NCI-H1092 (cell line): ENCODE measurements at places on chromosomes 5 and 9.

GRCh38 chr9:124685217-124685616 lies 85.9 kb downstream of the NR6A1 start:
- no peak for DNase-seq

DNA sequence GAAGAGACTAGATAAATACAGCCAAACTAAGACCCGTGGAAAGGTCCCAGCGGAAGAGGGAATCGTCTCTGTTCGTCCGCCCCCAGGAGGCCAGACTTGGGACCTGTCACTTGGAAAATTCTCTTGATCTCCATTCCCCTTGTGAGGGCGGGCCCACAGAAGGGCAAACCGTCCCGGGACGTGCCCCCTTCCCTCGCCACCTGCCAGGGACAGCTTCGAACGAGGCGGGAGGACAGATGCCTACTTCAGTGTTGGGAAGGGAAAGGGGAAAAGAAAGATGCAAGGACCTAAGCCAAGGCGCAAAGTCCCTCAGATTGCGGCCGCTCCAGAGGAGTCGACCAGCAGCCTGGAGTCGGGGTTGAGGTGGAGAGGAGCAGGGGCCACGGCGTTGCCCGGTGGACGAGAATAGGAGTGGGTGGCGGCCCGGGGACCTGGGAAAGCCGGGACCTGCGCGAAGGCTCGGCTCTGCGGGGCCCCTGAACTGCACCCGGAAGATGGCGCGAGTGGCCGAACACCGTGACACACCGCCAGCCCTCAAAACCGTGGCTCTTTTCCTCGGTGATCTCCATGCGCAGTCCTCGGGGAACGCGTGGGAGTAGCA lies 4.4 kb upstream of the EBF1 start:
- DNase-seq = no peak

GRCh38 chr9:34644766-34645314 lies 1.6 kb upstream of the GALT start:
- DNase-seq = no peak

- DNase-seq = no peak
These were observed 103.5 kb upstream of the PTCH1 start for GRCh38 chr9:95620314-95620713.

DNA sequence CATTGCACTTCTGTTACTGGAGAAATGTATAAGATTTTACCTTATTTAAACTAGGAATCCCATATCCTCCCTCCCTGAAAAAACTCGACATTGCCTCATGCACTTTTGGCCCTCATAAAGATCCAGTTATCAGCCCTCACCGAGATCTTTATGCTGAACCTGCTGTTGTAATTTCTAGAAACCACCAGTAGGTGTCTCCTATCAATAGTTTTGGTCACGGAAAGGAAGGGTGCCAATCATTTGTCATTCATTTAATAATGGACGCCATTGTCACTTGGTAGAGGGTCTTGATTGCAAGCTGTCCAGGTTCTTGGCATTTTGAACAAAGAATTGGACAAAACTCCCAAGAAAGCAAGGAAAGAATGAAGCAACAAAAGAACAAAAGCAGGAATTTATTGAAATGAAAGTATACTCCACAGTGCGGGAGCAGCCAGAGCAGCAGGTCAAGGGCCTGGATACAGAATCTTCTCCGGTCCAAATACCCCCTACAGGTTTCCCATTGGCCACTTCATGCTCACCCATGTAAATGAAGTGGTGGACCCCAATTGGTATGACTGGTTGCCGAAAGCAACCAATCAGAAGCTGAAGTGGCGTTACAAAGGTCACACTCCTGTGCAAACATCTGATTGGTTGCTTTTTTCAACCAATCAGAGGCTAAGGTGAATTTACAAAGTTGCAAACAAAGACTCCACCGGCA lies 524.3 kb downstream of the PSAT1 start:
- DNase-seq = peak; percentile 12

- no peak for DNase-seq
These were observed 107.5 kb downstream of the EBF1 start for GRCh38 chr5:158992037-158992740.

GRCh38 chr9:20524776-20525175 lies 97.5 kb downstream of the MLLT3 start:
- DNase-seq = no peak

GRCh38 chr5:54746346-54746745 lies 228.8 kb downstream of the SNX18 start:
- no peak for DNase-seq

DNA sequence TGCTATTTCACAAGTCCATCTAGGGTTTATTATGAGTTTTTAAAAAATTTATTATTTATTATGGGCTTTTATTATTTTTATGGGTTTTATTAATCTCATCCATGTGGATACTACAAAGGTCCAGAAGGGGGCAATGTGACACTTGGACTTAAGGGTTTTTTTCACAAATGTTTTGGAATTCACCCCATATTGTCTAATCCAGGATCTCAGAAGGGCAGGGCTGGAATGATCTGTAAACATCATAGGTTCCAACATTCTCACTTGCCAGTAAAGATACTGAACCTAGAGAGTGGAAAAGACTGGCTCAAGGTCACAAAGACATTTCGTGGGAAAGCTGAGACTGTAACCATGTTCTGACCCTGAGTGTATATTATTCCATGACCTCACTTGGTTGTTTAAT lies 35.6 kb downstream of the NIM1K start:
- DNase-seq = no peak

GRCh38 chr5:177040814-177041420 lies 18.4 kb downstream of the ZNF346 start:
- no peak for DNase-seq

- DNase-seq = no peak
These were observed 109.8 kb upstream of the TXNDC8 start for GRCh38 chr9:110447476-110447875.

DNA sequence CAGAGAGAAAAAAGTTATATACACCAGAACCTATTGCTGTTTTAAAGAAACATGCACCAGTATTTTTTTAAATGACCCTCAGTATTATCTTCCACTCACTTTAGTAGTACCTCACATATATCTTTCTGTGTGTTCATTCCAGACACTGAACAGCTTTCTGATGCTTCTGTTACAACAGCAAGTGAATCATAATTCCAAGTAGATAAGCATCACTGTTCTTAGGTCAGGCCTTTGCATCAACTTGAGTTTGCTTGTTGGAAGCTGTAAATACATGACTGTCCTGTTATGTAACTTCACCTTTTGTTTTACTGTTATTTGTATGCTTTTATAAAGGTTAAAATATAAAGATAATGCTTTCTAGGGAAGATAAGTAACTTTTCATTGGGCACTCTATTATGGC lies 184.4 kb downstream of the ISL1 start:
- DNase-seq = no peak

GRCh38 chr5:180155365-180155926 lies 53.6 kb downstream of the RASGEF1C start:
- DNase-seq = no peak

DNA sequence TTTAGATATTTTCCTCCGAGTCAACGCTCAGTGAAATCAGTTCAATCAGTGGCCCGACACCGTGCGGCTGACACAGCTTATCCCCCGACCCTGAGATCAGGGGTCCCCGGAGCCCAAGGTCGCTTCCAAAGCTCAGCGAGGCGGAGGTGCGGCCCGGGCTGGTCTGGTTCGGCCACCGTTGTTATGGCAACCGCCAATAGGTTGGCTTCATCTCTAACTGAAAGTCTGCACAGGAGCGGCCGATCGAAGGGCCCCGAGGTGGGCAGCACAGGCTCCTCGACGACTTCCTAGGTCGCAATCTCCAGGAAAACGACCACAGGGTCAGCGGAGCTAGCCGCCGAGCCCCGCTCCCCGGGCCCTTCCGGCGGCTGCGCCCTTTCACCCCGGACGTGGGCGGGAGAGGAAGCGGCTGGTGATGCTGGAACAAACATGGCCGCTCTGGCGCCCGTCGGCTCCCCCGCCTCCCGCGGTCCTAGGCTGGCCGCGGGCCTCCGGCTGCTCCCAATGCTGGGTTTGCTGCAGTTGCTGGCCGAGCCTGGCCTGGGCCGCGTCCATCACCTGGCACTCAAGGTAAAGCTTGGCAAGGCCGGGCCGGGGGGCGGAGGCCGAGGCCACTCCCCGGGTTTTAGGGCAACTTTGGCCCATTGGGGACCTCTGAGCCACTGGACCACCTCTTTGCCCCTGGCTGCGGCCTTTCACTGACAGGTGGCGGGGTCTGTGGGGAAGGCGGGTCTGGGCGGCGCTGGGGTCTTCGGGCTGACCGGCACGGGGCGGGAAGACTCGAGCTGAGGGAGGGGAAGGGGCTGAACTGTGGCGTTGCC lies at the start of gene GPR107:
Gene GPR107 (plus strand): TSS at position 403 of the 821 bp plus-strand sequence. CDS start 27 bp downstream, at position 430.
- DNase-seq = peak; percentile 40

DNA sequence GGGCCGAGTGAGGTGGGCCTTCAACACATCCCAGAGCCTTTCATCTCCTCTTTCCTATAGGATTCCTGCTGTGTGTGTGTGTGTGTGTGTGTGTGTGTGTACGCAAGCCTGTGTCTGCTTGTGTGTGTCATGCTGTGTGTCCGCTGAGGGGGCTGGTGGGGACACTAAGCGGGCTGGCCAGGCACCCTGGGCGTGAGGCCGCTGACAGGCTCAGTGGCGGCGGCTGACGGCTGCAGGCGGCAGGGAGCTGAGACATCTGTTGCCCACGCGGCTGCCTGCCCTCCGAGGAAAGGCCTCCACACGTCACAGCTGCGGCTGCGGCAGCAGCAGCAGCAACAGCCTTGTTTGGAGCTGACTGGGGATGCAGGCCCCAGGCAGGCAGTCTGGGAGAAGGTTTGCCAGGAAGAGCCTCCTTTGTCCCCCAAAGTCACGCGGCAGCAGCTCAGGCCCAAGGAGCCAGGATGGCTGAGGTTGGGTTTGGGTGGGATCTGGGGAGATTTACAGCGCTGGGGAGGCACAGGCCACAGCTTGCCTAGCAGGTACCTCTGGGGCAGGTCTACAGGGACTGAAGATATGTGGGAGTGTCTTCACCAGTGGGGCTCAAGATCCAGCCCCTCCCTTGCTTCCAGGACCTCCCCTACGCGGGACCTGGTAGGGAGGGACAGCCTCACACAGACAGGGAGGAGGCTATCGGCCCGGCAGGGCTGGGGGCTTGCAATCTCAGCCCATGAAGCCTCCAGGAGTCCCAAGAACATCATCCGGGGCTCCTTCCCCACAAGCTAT lies 1.8 kb downstream of the PDLIM4 start:
- DNase-seq = no peak

DNA sequence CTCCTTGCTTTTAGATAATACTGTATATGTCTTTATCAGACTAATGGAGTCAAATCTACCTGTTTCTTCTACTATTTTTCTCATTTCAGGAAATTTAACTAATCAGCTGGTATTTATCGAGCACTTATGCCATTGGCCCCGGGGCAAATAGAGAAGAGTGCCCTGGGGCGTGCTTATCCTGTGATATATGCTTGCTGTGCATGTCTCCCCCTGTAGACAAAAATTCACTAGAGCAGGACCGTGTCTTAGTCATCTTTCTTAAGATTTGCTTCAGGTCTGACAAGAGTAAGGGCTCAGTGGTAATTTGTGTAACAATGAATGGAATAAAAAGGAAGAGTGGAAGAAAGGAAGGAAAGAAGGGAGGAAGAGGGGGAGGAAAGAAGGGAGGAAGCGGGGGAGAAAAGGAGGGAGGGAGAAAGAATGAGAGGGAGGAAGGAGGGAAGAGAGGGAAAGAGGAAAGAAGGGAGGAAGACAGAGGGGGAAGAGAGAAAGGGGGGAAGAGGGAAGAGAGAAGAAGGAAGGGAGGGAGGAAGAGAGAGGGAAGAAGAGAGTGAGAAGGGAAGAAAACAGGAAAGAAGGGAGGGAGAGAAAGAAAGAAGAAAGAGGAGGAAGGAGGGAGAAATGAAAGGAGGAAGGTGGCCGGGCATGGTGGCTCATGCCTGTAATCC lies 295.7 kb upstream of the PANK3 start:
- DNase-seq = no peak

DNA sequence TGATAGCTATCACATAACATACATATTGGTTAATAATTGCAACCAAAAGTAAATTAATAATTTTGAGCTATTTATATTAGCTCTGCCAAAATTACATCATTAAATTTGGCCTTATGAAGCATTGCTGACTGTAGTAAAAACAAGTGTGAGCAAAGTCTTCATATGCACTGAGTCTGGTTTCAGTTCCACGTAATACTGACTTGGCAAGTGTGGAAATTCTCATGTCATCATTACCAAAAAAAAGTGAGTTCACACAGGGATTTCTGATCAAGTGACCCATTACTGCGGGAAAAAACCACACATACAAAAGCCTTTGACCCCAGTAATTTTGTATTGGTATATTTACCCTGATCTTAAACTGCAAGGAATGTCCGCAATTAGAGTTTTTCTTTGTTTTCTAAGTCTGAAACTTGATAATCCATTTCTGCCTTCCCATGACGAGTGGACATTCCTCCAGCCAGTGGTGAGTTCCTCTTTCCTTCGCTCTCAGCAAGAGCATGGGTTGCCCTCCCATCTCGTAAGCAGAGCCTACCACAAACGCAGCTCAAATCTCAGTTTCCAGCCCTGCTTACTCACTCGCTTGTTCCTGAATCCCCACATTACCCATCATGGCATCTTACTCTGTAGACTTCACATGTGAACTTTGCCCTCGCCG lies 220.2 kb upstream of the DMRT1 start:
- DNase-seq = no peak

DNA sequence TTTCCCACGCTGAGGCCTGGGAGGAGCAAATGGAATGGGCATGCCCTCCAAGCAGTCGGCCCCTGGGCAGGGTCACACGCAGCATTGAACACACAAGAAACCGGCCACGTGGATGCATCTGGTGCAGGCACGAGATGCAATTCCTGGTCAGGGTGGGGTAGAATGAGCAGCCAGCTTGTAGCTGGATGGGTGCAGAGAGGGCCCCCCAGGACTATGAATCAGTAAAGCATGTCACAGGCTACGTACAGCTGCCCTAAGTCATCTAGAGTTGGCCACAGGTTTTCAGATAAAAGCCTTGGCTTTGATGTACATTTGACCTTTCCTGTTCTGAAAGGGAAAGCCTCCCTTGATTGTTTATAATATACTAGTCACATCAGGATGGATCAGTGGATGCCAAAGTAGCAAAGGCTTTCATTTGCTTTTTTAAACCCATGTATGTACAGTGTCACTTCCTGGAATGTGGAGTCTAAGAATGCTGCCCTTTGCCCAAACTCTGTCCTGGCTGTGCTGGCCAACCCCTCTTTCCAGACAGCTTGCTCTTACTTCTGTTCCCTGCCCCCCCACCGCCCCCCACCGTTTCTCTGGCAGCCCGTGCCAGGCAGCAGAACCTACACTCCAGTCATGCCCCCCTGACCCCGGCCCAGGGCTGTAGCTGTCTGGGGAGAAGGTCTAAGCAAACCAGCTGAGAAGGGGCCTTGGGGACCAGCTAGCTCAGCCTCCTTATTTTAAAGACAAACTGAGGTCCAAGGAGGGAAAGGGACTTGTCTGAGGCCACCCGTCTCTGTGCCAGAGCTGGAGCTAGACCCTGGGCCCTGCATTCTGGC lies 169.2 kb downstream of the HSPA4 start:
- no peak for DNase-seq

- no peak for DNase-seq
These were observed 147.3 kb upstream of the FST start for GRCh38 chr5:53333160-53333559.
